ENCODE measurements at places on chromosomes 5 and 9.

- DNase-seq: no peak
Measured at GRCh38 chr9:126327006-126327713, 531 bp downstream of the MVB12B start.

DNA sequence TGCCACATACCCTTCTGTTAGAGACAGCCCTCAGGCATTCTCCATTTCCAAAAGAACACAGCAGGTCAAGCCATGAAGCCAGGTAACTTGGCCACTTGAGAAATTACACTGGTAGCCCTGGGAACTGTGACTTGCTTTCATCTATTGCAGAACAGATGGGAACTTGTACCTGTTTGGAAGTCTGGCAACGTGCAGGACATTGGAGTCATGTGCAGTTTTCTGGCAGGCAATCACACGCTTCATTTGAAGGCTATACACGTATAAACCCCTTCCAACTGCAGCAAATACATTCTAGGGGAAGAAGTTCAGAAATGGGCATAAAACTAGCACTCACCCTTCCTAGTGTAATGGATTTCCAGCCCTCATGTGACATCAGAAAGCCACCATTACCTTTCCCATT lies 54.0 kb downstream of the WDR41 start:
- DNase-seq: no peak

DNA sequence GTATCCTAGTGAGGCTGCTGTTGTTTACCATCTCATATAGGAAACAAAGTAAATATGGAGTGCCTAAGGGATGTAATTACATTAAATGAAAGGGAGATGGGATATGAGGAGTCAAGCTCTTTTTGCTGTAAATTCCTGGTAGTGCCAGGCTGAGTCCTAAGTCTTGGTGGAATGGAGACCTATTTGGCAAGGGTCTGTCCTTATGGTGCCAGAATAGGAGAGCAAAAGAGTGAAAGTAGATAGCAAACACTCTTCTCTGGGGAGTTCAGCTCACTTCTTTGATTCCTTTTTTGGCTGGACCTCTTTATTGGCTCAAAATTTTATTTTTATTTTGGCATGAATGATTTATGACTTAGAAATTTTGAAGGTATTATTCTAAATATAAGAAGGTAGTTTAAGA lies 380.8 kb downstream of the TMEM232 start:
- no peak for DNase-seq

DNA sequence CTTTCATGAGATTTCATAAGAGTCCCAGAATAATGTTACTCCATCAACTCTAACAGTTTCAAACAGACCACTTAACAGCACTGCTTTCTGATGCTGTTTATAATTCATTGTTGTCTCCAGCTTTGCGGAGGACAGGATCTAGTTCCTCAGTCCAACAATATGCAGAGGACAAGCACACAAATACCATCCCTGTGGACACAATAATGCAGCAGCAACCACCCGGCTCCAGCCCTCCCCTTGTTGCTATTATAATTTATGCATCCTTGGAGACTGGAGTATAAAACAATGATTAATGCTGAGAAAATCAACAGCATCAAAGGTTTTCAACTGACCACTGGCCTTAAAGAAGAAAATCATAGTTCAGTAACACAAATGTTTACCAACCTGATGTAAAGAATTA lies 108.3 kb downstream of the DENND1A start:
- no peak for DNase-seq

- no peak for DNase-seq
Measured at GRCh38 chr9:111034170-111034897, 3.9 kb downstream of the LPAR1 start.

DNA sequence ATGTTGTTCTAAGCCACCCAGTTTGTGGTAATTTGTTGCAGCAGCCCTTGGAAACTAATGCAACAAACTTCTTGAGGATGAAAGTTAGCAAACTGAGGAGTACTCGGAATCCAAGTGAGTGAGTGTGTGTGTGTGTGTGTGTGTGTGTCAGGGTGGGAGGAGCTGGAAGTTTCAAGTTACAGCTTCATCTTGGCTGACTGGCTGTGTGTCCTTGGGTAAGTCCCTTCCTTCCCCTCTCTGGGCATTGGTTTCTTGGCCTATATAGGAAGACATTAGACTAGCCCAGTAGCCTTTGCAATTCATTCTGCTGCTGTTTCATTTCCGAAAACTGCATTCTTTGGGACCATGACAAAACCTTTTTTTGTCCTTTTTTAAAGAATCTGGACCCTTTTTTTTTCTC lies 157.2 kb downstream of the MELK start:
- no peak for DNase-seq

GRCh38 chr9:114953959-114954358 lies 23.6 kb upstream of the TNFSF8 start:
- DNase-seq: no peak

- DNase-seq: no peak
Measured at GRCh38 chr5:134349463-134349862, 17.5 kb downstream of the CDKL3 start.

- DNase-seq: no peak
Measured at GRCh38 chr5:93723005-93723404, 18.4 kb downstream of the POU5F2 start.

- no peak for DNase-seq
Measured at GRCh38 chr9:15048772-15049171, 138.5 kb upstream of the FREM1 start.

GRCh38 chr5:168184103-168184502 lies 107.3 kb upstream of the WWC1 start:
- no peak for DNase-seq

DNA sequence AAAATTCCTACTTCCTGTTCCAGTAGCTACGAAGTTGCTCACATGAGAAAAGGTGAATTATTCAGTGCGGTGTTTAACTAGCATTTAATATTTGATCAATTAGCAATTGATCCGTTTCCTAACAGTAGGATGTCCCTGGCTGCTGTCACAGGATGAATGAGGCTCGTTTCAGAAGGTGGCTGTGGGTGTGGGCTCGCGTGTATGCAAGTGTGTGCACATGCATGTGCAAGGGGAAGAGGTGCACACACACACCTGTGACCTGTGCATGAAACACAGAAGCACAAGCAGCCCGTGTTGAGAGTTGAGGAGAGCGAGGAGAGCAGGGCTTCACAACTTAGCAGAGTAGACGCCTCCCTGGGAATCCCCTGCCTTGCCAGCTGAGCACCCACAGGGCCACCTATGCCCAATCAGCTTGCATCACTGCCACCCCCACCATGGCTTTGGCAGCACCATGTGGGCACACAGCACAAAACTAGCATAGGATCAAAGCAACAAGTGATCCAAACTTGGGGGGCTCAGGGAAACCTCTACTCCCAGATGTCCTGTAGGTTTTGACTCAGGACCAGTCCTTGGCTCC lies 107.2 kb downstream of the C5orf15 start:
- DNase-seq: peak; percentile 31

DNA sequence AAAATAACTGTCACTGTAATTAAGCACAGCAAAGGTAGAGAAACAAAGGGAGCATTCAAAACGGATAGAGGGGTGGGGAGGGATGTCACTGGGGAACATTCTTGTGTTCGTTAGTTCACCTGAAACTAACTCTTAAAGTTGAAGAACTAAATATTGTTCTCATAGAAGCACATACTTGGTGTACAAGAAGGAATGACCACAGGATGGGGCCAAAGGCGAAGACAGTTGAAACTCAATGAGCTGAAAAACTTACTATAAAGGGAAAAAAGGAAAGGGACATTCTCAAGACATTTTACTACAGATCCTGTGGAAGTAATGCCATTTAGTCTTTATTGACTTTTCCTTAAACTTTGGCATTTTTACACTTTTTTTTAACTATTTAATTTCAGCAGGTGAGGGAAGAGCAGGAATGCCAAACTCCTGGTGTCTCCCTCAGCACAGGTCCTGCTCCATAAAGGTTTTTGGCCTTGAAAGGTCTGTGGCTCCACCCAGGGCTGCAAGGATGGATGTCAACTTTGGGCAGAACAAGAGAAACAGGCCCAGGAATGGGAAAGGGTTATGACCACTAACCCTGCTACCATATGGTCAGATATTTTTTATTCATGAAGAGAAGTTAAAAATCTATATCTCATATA lies 197.6 kb upstream of the RASA1 start:
- DNase-seq: no peak
